Fibroblast of skin of abdomen (primary cell): ENCODE measurements at places on chromosomes 6 and 20.

GRCh38 chr6:94680669-94681212, 896.6 kb upstream of the MANEA start:
- no peak for DNase-seq

GRCh38 chr20:9112541-9113515, 43.9 kb downstream of the PLCB4 start:
- DNase-seq, result peak; percentile 79

DNA sequence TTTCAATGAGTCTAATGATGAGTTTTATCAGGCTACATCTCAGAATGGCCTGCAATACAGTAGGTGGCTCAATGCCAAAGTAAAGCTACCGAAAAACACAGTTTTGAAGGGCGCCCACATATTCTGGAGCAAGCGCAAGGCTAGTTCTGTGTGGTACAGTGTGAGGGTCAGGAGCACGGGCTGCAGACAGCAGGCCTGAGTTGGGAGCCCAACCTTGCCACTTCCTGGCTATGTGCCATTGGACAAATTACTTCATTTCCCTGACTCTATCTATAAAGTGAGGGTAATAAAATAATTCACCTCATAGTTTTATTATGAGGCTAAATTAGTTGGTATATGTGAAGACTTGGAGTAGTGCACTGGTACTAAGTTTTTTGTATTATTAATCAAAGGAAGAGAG, 150.7 kb downstream of the OPN5 start:
- DNase-seq, result no peak

DNA sequence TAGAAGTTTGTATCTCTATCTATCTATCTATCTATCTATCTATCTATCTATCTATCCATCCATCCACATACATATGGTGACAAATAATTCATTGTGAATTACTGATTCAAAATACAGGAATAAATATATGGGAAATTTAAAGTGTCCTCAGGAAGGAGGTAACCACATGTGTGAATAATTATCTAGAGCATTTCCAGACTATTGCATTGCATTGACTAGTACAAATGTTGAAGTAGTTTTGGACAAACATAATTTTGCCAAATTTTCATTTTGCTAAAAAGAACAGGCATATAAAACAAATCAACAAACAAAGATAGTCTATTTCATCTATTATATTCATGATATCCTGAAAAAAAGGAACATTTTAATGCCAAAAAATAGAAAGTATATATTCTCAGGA, 192.7 kb downstream of the UTRN start:
- DNase-seq, result no peak

DNA sequence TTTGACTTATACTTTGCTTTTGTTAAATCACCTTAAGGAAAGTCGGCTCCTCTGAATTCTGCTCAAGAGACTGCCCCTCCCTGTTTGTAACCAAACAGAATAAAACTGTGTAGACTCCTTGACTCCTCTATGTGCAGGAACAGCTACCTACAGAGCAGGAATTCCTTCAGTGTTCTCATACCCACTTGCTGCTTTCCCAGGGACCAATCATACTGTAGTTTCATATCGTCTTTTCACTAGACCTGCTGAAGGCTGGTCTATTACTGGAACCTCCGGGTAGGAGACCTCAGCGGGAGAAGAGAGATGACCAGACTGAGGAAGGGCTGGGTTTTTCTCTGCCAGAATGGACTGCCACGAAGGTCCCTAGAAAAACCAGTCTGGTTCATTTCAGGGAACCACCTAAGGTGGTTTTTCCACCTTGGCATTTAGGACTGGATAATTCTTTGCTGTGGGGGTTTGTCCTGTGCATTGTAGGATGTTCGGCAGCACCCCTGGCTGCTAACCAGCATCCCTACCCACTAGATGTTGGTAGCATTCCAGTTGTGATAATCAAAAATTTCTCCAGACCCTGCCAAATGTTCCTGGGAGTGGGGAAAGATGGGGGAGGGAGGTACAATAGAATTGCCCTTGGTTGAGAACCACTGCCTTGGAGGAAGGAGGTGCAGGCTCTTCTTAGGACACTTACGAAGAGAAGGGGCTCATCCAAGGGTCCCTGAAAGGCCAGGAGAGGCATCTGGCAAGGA, 80.5 kb downstream of the DNAAF9 start:
- no peak for DNase-seq

DNA sequence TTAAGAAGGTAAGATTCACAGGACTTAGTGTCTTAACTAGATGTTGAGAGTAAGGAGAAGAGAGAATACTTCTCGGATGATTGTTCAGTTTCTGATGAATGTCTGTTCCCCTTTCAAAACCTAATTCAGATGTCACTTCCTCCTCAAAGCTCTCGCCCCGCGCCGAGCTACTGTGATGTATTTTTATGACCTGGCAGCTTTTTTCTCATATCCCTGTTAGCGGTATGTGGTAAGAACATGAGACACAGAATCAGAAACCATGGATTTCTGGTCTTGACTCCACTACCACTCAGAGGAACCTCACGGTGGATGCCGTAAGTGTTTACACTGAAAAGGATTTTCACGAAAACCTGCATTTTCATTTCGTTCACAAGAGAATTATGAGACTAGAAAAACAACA, 48.4 kb downstream of the CEP43 start:
- no peak for DNase-seq

DNA sequence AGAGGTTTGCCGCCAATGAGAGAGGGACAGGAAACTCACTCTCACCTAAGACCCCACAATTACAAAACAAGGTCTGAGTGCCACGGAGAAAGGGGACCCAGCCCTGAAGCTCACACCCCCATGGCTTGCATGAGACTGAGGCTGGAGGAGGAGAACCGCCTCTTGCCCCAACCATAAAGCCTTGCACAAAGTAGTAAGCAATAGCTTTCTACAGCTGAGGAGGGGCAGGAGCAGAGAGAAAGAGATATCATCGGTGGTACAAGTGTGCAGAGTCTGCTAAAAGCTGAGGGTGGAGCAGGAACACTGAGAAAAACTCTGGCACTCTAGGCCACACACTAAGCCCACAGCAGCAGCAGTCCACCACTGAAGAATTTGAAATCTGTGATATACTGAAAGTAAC, 37.7 kb downstream of the OSTM1 start:
- no peak for DNase-seq

DNA sequence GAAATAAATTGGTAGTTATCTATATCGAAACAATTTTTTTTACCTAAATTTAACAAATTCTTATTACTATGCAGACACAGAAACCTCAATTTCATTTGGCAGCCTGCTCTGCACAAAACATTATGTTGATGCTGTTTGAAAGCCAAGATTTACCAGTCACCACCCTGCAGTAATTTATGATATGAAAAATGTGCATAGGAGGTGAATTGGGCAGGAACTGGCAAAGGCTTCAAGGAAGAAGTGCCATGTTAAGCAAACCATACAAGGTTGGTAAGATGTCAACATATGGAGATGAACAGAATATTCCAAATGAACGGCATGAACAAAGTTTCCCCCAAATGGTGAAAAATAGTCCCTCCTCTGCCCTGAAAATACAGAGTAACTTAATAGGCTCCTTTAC, 54.2 kb upstream of the TAB2 start:
- no peak for DNase-seq

- no peak for DNase-seq
Observed at GRCh38 chr6:120564779-120565178, 769.5 kb downstream of the TBC1D32 start.

DNA sequence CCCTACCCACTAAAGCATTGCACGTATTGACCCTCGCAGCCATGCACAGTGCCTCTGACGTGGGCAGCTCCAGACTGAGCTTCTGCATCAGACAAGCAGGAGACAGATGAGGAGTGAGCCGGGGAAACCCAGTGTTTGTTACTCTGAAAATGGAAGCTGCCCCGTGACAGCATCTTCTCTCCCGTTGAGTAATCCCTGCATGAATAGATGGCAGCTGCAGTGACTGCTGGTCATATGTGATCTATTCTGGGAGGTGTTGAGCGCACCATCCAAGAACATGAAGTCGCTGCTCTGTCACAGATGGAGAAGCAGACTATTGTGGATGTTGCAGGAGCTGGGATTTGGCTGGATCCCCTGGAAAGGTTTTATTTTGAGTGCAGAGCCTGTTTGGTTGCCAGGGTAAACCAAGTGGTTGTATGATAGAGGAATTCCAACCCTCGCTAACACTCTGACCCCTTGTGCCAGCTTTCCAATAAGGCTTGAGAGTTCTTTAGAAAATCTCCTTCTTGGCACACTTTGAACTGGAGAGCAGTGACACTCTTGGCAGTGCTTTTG, 242.2 kb downstream of the NRN1 start:
- peak; percentile 51 for DNase-seq

DNA sequence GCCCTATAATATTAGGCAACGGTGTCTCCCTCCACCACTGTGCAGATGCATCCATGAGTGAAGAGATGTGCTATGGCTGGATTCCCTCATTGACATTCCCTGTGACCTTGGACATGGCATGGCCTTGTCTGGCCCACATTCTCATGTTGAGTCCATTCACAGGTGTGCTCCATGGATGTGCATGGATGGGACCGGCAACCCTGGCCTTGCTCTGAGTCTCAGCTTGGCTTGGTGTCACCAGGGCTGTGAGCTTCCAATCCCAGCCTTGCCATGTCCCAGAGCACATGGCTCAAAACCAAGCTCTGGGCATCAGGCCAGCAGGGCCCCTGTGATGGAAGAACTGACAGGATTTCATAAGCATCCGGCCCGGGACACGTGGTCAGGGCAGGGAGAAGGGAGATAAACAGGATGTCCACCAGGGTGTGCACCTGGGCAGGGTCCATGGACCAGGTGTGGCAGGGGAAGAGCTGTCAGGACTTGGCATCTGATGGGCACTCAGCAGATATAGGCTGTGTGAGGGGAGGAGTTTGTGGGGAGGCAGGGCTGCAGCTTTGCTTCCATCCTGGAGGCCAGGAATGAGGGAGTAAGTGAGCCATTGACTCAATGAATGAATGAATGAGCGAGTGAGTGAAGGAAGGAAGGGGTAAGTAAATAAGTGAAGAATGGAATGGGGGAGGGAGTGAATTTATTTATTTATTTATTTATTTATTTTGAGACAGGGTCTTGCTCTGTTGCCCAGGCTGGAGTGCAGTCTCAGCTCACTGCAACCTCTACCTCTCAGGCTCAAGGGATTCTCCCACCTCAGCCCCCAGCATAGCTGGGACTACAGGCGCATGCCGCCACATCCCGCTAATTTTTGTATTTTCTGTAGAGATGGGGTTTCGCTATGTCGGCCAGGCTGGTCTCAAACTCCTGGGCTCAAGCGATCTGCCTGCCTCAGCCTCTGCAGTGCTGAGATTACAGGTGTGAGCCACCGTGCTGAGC, 15.7 kb downstream of the NRSN2 start:
- DNase-seq, result peak; percentile 91

GRCh38 chr20:40720826-40721225, 31.8 kb upstream of the MAFB start:
- no peak for DNase-seq

DNA sequence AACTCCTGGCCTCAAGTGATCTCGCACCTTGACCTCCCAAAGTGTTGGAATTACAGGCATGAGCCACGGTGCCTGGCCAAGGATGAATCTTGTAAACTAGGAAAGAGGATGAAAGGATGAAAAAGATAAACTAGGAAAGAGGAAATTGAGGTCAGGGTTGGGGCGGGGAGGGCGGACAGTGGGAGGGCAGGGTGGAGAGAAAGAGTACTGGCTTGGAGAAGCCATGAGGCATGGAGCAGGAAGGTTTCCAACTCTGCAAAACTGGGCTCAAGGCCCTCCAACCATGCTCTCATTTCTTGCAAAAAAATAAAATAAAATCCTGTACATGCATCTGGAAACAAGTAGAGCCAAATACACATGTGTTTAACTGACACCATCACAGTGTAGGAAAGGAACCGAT, 256.6 kb upstream of the SGK1 start:
- DNase-seq, result no peak

- peak; percentile 72 for DNase-seq
Observed at GRCh38 chr6:144845186-144845585, 560.1 kb downstream of the UTRN start.

GRCh38 chr6:111808493-111808892, 64.8 kb downstream of the FYN start:
- DNase-seq, result no peak

GRCh38 chr6:14861491-14861943, 384.4 kb upstream of the JARID2 start:
- DNase-seq, result no peak

DNA sequence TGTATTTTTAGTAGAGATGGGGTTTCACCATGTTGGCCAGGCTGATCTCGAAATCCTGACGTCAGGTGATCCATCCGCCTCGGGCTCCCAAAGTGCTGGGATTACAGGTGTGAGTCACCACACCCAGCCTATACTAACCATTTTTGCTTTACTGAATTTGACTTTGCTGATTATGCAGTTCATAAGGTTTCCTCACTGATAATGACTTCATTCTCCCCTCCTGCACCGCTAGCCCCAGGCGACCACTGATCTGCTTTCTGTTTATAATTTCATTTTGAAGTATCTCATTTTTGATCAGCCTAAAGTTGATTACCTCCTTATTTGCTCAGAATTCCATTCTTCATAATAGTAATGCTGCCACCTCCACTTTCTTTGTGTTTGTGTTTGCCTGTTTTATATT, 48.7 kb upstream of the FAM83D start:
- DNase-seq, result no peak

GRCh38 chr6:168844821-168845609, 404.0 kb downstream of the SMOC2 start:
- DNase-seq, result no peak

- no peak for DNase-seq
Observed at GRCh38 chr20:63429992-63430391, 42.5 kb downstream of the KCNQ2 start.

DNA sequence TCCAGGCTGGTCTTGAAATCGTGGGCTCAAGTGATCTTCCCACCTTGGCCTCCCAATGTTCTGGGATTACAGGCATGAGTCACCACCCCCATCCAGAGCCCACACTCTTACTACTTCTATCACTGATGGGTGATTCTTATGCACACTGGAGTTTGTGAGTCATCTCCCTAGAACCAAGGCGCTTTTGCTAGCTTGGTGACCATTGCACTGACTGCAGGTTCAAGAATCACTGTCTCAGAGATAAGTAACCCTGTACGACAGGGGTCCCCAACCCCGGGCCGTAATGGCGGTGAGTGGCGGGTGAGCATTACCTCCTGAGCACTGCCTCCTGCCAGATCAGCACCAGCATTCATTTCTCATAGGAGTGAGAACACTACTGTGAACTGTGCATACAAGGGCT, 118.8 kb downstream of the MAP3K7 start:
- peak; percentile 54 for DNase-seq

DNA sequence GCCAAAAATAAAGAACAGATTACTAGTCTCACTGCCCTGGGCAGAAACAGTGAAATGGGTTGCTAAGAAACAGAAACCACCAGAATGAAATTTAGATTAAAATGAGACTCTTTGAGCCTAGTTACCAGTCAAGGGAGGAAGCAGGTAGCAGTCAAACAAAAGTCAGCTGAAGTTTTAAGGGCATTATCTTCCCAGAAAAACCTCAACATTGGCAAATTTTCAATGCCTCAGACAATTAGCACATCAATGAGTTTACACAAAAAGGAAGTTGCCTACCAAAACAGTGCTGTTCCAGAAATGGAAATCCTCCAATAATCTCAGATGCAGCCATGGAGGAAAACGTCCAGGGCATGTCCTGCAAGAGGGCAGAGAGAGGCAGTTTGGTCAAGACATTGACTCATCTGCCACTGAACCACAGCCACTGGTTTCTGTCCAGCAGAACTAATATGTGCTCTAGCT, 399.7 kb upstream of the ADGRB3 start:
- no peak for DNase-seq
